Esophagus squamous epithelium (tissue), 5 donors: ENCODE measurements at places on chromosomes 7 and 10.

DNA sequence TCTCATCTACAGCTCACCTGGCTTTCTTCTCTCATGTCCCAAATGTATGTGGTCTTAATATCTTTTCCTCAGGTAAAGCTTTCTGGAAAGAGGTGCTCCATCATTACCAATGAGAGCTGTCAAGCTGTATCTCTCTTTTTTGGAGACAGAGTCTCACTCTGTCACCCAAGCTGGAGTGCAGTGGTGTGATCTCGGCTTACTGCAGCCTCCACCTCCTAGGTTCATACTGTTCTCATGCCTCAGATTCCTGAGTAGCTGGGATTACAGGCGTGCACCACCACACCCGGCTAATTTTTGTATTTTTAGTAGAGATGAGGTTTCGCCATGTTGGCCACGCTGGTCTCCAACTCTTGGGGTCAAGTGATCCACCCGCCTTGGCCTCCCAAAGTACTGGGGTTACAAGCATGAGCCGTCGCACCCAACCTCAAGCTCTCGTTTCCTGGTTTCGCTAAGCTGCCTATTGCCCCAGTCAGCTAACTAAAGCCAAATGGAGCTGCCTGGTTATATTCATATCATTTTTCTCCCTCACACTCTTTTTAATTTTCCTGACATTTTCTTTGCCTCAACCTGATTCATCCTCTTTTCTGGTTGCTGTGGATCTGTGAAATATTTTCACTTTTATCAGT is 60.5 kb downstream of the SUFU start:
- DNase-seq = no peak

GRCh38 chr10:103767756-103768155 is 87.6 kb downstream of the SH3PXD2A start:
- DNase-seq = no peak

DNA sequence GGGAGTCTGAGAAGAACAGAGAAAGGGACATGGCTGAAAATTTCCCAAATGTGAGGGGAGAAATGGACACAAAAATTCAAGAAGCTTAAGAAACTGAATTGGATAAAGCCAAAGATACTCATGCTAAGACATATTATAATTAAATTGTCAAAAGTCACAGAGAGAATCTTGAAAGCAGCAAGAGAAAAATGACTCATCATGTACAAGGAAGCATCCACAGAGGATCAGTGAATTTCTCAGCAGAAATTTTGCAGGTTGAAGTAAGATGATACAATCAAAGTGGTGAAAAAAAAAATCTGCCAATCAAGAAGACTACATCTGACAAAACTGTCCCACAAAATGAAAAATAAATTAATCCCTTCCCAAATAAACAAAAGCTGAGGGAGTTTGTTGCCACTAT is 56.8 kb downstream of the MPP7 start:
- no peak for DNase-seq

DNA sequence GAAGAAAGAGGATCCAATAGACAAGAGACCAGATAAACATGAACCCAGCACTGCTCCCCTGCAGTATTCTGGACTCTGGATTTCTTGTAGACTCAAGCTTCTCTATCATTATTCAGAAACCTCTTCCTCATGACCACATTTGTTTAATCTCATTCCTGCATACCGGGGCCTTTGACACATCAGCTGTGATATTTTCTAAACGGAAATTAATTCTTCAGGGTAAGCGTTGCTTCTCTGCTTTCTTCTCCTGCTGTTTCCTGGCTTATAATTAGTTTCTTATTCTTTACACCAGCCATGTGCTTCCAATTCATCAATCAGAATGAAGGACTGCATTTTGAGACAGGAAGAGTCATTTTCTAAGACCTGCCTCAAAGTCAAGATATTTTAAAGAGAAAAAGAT is 54.2 kb upstream of the TARP start:
- DNase-seq = no peak

DNA sequence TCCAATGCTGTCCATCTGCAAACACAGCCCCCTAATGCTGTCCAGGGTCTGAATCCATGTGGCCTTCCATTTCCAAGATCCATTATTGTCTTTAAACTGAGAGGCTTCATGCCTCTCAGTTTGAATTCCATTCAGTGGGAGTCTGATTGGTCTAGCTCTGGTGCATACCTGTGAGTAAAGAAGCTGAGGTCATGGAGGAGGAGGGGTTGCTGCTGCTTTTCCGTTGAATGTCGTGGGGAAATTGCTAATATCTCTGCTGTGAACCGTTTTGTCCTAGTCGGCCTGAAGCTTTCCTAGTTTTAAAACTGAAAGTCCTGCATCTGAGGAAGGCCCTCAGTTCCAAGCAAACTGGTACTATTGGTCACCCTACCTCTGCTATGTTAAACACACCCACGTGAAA is 17.7 kb downstream of the SH2D4B start:
- DNase-seq = no peak

DNA sequence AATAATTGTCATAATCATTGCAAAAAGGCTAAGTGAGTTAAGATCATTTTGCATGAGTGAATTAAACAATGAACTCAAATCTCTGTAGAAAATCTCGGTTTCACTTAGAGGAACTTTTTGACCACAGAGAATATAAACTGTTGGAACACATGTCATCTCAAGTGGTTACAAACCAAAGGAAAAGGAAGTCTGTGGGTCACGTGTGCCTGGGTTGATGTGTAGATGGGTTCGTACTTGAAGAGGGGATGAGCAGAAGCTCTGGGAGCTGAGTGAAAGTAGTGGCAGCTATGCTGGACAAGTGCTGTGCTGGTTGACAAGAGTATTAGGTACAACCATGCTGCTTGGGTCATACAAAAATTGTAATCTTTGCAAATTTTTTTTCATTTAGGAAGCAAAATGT is 35.0 kb downstream of the GLRX3 start:
- no peak for DNase-seq

GRCh38 chr10:9545073-9545472 is 1472.6 kb upstream of the CELF2 start:
- no peak for DNase-seq

DNA sequence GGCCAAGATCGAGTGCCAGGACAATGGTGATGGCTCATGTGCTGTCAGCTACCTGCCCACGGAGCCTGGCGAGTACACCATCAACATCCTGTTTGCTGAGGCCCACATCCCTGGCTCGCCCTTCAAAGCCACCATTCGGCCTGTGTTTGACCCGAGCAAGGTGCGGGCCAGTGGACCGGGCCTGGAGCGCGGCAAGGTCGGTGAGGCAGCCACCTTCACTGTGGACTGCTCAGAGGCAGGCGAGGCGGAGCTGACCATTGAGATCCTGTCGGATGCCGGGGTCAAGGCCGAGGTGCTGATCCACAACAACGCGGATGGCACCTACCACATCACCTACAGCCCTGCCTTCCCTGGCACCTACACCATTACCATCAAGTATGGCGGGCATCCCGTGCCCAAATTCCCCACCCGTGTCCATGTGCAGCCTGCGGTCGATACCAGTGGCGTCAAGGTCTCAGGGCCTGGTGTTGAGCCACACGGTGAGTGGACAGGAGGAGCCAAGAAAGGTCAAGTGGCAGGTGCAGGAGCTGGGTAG is 14.6 kb downstream of the FLNC start:
- DNase-seq = no peak

DNA sequence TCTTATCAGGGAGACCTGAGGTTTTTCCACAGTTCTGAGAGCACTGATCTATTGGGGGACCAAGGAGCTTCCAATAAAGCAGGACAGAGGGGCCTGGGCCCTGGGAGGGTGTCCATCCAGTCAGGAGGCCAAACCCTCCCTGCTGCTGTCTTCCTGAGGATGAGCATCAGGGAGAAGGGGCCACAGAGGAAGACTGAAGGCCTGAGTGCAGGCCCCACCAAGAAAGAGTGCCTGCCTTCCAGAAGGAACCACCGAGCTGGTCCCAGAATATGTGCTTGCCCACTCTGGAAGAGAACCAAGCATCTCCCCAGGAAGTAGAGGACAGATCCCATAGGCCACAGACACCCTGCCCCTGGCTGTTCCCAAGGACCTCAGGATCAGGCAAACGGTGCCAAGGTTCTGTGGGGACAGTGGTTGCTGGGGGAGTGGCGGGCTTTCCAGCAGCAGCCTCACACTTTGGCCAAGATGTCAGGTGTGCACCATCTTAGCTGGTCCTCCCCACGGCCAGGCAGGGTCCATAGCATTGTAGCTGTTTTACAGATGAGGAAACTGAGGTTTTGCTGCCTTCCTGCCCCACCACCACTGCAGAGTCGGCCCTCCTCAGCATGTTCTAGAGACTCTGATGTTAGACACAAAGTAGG is 199.4 kb downstream of the GRID1 start:
- DNase-seq = no peak

DNA sequence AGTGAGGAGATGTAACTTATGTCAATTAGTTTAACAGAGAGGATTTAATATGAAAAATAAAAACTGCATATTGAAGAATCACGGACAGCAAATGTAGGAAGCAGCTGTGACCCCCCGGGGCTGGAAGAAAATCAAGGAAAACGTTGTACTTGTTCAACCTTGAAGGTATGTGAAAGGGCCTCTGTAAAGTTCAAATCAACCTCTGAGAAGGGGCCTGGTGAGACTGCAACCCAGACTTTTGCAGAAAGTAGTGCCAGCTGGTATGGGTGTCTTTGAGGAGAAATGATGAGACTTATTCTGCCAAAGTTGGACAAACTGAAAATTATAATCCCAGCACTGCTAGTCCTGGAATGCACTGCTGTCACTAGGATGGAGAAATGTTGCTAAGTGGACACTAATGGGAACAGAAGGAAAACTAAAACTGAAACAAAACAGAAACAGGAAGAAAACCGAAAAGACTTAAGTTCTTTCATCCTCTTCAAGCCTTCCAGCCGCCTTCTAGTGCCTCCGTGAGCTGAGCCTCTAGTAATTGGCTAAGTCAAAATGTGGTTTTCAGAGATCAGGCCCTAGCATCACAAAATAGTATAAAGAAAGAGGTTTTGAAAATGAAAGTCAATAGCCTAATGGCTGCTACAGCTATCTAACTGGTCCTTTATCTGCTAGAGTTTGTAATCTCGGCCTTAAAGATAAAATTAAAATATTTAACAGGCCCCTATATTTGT is 253.7 kb upstream of the SORCS1 start:
- DNase-seq = no peak

DNA sequence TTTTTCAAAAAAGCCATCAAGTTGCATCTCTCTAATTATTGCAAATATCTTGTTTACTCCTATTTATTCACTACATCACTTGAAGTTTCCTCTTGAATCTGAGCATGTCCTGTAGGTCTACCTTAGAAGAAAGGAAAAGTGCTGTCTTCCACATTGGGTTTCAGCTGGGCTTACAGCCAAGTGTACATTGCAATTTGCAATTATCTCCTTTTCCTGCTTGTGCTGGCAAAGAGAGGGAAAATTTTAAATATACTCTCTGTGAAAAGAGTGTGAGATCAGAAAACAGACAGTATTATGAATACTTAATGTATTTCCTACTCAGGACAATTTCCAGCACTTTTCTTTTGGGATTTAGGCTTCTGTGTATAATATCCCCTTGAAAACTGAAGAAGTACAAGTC is 839.7 kb downstream of the CNTNAP2 start:
- DNase-seq = no peak

- DNase-seq = no peak
Observed at GRCh38 chr7:152637161-152637560, 38.8 kb downstream of the XRCC2 start.

DNA sequence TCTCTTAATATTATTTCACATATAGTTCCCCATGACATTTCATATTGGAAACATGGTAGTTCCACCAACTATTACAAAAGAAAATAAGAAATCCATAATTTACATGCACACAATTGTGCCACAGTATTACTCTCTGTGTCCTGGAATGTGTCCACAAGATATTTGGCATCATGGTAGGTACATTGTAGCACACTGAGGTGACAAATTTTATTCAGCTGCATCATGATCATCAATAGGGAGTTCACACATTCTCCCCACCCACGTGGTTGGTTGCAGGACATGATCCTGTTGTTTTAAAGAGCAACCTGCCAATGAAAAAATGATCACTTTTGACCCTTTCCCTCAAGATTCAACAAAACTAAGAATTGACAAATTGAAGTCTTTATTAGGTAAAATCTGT is 67.1 kb upstream of the HECTD2 start:
- DNase-seq = no peak

DNA sequence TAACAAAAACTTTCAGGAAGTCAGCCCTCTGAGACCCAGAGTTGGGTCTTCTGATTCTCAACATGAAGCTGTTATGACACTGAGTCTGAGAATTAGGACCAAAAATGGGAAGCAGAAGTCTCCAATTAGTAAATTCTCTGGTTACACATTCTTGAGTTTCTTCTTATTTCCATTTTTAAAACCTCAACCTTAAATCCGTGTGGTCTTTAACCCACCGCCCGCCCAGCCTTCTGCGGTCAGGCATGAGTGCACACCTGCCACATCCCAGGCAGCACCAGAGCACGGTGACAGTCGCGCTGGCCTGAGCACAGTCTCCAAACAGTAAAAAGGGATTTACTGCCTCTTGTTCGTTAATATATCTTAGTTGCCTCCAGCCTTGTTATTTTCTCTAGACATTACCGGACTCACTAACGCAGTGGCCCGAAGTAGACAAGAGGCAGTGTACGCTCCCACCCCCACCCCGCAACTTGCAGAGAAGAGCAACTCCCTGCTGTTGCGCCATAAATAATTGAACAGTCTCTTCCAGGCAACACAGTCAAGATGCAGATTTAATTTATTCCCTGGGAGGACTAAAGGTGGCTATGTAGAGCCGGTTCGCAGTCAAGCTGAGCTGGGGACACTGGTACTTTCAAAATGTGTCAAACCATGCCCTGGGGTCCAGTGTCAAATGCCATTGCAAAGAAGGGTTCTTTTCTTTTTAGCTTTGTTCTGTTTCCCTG is 147.0 kb upstream of the CELF2 start:
- DNase-seq = no peak

- no peak for DNase-seq
Observed at GRCh38 chr10:65275296-65275695, 1650.5 kb upstream of the LRRTM3 start.

DNA sequence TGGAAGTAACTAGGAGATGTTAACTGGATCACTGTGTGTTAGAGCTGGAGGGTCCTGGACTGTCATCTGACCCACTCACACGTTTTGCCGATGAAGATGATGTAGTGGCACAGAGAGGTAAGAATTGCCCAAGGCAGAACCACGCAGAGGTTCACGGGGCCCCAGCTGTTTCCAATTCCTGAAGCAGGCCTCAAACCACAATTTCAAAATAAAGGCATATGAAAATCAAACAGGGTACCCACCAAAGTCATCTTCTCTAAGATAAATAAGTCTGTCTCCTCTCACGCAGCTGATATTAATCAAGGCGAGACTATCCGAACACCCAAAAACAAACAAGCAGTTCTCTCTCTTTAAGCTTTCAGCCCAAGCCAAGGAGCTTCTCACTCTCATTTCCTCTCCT is 113.3 kb upstream of the JCAD start:
- DNase-seq = no peak

GRCh38 chr7:44145969-44146911 is 5.1 kb upstream of the MYL7 start:
- no peak for DNase-seq

- no peak for DNase-seq
Observed at GRCh38 chr10:102632394-102633111, 11.7 kb upstream of the TRIM8 start.

GRCh38 chr7:44891372-44891771 is 6.0 kb upstream of the PURB start:
- DNase-seq = no peak

GRCh38 chr7:15853832-15854470 is 167.5 kb upstream of the MEOX2 start:
- DNase-seq = no peak

- DNase-seq = no peak
Observed at GRCh38 chr10:93148476-93148875, 74.8 kb downstream of the CYP26A1 start.

GRCh38 chr7:134873253-134873652 is 93.8 kb downstream of the CALD1 start:
- DNase-seq = no peak

GRCh38 chr10:92385831-92386230 is 94.9 kb downstream of the MARCHF5 start:
- DNase-seq = no peak
